ENCODE measurements at places on chromosomes 5 and 9.
A peak's percentile ranks its signal among the peaks of the same experiment; 100 is the strongest.

DNA sequence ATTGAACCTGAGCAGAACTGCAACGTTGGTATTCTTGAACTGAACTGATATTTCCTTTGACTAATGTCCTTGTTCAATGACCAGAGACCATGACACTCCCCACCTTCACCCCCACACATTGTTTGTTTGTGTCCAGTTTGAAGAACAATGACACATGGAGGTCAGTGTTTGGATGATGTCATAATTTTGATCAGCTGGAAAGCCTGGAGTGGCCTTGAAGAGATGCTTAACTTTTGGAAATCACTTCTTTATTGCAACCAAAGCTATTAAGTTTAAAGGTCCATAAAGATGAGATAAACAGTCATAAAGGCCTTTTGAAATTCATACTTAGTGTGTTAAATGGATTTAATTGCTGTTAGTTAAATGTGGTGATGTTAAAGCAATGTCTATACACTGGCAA lies 92.7 kb downstream of the TMC1 start:
- DNase-seq: no peak

DNA sequence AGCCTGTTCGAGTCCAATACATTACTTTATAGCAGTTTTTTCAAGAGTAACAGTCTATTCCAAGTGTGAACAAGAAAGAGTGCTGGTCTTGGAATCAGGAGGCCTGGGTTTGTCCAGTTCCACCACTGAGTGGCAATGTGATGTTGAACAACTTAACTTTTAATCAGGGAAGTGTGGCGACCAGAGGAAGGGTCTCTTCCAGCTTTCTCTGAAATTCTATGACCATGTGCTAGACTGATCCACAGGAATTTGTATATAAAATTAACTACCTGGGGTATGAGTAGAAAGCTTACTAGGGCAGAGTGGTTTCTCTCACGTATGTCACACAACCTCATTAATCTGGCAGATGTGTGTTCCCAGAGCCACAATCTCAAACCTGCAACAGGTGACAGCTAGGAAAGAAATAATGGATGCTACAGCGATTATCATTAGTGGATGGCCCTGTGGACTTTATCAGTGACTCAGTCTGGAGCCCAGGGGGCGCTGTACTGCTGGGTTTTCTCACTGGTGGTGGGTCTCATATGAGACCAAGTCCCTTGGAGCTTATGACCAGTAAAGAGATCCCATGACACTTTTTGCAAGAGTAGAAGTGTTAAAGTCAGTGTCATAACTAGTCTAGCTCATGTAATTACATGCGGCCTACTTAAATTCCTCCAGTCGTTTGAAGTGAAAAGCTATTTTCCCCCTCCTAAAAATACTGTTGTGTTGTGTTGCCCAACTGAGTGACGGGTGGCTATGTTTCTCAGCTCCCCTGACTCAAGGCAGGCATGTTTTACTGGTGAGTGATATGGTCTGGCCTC lies 116.5 kb downstream of the GDNF start:
- DNase-seq: peak; percentile 37

- DNase-seq: no peak
These were observed 31.5 kb downstream of the GOLGA2 start for GRCh38 chr9:128244091-128244836.

DNA sequence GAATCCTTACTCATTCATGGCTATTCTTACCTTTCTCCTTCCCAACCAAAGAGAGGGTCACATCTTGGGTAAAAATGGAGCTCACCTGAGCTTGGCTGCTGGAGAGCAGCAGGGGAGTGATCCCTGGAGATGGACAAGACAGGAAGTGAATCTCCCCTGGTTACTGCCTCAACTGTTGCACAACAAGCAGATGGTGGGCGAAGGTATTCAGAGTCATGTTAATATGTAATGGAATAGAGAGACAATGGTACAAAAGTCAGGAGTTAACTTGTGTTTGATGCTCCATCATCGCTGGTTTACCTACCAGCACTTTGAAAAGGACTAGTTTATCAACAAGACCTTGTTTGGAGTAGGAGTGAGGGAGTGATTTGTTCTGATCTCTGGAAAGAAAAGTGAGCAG lies 13.0 kb upstream of the PLPP1 start:
- DNase-seq: no peak

GRCh38 chr9:37617832-37618231 lies 25.4 kb upstream of the TOMM5 start:
- DNase-seq: peak; percentile 80

DNA sequence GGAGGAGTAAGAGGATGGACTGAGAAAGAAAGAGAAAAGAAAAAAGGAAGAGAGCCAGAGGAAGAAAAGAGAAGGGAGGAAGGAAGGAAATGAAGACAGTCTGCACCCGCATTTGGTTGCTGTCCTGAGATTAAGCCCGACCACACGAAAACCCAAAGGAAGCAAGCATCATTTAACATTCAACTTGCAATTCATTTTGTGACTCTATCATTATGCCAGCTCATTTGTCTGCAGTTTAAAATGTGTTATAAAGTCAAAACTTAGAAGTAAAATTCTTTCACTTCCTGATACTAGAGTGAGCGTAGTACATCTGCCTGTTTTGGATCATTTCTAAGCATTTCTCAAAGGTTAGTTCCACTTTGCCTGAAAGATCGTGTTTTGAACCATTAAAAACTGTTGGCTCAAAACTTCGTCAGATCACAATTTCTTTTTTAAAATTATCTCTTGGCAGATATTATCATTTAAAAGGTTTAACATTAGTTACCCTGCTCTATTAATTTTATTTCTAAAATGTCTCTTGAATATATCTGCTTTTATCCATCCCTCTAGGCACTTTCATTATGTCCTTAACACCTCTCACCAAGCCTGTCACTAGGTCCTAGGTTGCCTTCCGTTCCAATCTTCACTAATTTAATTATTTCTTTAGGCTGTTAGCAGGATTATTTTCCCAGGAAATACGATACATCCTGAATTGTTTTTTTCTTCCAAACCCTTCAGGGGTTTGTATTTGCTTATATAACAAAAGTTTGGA lies 240.9 kb downstream of the TLE4 start:
- DNase-seq: no peak

DNA sequence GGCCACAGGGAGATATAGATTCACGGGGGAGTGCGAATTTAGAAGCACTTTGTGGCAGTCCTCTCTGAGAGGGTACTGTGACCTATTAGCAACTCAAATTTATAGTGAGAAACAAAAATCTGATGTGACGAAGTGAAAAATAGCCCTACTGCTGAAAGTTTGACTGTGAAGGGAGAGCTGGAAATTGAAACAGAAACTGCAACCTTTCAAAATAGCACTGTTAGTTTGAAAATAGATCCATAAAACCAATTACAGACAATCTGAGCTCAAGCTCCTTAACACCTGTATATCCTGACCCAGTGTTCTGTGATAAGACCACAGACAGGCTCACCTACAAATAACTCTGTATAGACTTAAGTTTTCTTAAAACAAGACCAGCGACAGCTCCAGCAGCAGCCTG lies 420.1 kb downstream of the IRX1 start:
- DNase-seq: no peak

- DNase-seq: no peak
These were observed 138.4 kb downstream of the LHFPL2 start for GRCh38 chr5:78509884-78510769.

Data from EH (cell line).